Activated T-helper 1 cell treated with anti-CD3 and anti-CD28 coated beads, Interleukin-12 subunit alpha, Interleukin-12 subunit beta, Interleukin-2, Interleukin-4 antibody, amounts not matched to agents 30 ng/mL and 10 ng/mL and 1 ng/mL, durations not matched to agents 14 hours and 24 hours and 36 hours (primary cell): ENCODE measurements at places on chromosomes 12 and 14. TPM values are rescaled to one million over a fixed set of nuclear protein-coding genes. Genes with fewer than 3 reads are reported as not detected.

Gene LRCOL1
- not detected in 2 replicates for total RNA-seq

Gene CLEC9A
- not detected in 2 replicates for total RNA-seq

Gene PLEKHG3
- 5.5 and 6.2 TPM in 2 replicates for total RNA-seq

Gene TTC7B
- 3.1 and 4.3 TPM in 2 replicates for total RNA-seq

Gene NABP2
- 97.5 and 102 TPM in 2 replicates for total RNA-seq
